ENCODE measurements at places on chromosomes 2 and 18.
A peak's percentile ranks its signal among the peaks of the same experiment; 100 is the strongest.

DNA sequence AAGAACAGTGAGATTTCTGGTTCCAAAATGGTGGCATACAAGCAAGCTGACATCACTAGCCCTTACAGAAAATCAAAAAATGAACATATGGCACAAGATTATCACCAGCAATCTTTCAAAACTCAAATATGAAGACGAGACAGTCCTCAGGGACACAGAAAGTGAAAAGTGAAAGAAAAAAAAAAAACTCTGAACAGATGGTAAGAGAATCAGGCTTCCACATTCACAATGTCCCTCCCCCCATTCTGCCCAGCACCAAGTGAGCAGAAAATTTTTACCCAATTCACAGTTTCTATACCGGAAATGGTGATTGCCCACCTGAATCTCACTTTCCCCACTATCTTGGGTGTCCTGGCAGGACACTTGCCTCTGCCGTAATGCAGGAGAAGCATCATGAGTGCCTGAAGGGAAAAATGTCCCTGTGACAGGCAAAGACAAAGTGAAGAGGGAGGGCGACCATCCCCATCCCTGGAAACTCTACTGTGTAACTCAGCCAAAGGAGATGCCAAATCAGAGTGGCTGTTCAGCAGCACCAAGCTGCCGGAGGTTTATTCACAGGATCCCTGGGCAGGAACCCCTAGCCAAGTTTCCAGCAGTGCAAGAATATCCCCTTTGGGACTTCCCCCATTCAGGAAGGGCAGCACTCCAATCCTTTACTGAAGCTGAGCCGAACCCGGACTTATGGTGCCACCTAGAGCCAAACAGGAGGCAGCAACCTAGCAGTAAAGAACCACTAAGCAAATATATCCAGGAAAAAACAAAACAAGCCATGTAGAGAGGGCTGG is 312.2 kb downstream of the LRATD1 start:
- peak; percentile 29 for DNase-seq

DNA sequence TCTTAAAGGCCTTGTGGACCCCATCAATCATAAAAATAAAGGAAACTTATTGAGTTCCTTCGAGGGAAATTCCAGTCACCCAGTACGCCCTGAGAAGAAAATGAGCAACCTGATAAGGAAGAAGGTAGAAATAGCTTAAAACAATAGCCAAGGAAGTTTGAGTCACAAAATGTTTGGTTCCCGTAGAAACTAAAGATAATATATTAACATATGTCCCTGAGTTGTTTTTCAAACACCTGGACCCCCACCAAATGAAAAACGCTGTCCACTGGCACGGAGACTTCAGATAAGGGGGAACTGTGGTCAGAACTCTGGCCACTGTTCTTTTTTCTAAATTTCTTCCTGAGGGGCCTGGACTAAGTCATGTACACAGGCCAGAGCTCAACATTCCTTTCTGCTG is 669.1 kb downstream of the ADCYAP1 start:
- DNase-seq: no peak

GRCh38 chr2:72915320-72915906 is 1.9 kb upstream of the EMX1 start:
- no peak for DNase-seq

- DNase-seq: no peak
Measured at GRCh38 chr2:45922577-45922988, 271.1 kb downstream of the PRKCE start.

DNA sequence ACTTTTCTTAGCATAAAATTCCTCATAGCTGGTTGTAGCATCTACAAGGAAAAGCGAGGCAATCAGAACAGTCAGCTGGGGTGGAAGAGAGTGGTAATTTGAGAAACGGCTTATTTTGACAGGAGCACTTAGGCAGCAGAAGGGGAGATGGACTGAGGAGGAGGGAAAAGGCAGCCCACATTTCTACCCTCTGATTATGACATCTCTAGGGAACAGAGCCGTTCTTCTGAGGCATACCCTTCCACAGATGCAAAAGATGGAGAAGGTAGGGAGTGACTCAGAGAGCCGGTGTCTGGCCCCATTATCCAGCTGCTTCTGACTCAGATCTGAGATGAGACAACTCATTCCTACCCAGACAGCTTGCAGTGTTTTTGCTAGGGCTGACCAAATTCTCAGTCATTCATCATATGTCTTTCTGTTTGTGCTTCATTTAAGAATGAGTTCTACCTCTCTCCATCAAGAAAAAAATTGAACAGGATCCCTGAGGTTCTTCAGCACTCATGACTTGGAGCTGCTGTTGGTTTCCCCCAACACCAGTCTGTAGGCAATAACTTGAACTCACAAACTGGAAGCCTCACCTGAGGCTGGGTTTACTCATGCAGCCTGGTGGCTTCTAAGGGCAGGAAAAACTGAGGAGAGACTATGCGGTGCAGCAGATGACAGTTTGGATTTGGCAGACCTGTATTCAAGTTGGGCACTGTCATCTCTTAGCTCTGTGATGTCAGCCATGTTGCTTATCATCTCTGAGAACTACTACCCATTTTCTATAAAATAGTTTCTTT is 15.9 kb upstream of the SEC11C start:
- no peak for DNase-seq

DNA sequence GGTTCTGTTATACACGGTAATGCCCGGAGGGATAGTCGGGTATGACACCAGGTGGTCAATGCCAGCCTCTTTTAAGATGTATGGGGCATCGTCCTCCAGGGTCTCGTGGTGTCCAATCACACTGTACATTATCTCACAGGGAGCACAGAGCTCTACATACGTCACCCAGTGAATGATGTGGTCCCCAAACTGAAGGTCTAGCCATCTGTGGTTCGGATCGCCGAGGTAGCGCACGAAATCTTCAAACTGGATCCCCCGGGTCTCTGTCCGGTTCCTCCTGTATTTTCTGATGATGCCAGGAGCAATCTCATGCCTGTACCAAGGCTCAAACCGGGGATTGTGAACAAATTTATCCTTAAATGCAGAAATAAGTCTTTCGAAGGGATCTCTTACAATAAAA is 24.1 kb downstream of the CHST10 start:
- DNase-seq: no peak

DNA sequence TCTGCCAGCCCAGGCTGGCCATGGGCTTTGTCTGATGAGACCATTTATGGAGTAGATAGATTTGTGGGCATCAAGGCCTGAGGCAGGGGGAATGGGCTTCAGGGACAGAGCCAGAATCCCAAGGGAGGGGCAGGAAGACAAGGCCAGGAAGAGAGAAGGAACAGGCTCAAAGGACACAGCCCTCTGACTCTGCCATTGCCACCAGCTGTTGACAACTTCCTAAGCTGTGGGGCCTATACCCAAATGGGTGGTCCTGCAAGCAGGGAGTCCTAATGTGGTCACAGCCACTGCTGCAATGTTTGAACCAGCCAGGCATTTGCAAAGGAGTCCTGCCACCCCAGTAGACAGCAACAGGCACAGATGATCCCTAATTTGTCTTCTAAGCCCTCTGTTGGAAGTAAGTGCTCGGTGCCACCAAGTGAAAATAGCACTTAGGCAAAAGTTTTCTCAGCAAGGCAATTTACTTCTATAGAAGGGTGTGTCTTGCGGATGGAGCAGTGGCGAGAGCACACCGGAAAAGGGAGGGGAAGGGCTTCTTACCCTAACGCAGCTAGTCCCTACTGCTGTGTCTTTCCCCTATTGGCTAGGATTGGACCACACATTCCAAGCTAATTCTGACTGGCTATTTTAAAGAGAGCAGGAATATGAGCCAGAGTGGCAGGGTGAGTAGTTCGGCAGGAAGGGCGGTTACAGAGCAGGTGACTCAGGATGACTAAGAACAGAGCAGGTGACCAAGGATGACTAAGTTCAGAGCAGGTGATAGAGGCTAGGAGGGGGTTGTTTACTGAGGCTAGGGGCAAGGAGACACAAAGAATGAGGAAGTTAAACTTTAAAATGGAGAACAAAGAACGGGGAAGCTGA is 47.2 kb downstream of the C1QL2 start:
- DNase-seq: no peak

- peak; percentile 45 for DNase-seq
Measured at GRCh38 chr2:33645861-33646260, 46.8 kb upstream of the FAM98A start.

GRCh38 chr2:903223-903900 is 47.3 kb upstream of the SNTG2 start:
- DNase-seq: no peak

DNA sequence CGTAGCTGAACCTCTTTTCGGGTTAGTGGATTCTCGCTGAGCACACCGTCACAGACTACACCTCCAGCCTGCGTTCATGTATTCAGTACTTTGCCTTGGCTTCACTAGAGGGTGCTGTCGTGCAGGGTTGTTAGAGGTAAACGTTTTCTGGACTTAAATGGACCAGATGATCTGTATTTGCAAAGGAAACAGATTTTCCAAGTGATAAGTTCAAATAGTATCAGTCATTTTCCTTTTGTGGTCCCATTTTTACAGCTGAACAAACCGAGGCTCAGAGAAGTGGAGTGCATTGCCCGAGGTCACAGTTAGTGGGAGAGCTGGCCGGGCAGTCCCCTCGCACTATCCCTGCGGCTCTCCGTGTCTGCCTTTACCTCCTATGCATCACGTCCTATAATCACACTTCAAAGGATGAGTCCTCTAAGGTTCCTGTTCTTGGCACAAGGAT is 125.9 kb downstream of the MAP4K4 start:
- no peak for DNase-seq

DNA sequence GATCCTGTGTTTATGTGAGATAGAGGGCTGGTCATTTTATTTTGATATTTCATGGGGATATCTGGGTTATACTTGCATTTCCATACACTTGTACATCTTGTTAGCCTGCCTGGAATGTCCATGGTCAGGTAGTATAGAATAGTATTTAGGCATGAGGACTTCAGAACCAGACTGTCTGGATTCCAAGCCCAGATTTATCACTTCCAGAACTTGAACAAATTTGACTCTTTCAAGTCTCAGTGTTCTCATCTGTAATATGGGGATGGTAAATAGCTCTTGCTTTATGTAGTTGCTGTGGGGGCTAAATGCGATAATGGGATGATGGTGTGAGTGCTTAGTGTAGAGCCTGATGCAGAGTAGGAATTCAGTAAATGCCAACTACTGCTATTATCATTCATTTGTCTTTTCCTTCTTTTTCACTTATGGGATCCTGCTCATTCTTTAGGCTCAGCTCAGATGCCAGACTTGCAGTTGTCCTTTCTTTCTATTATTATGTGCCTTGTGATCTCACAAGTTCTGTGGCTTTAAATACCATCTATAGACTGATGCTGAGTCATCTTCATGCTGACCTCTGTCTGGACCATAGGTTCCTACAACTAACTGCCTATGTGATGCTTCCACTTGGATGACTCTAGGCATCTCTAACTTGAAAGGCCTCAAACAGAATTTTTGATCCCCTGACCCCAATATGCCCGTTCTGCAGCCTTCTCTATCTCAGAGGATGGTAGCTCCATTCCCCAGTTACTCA is 67.4 kb downstream of the POLE4 start:
- DNase-seq: peak; percentile 10

GRCh38 chr2:237919593-237919992 is 47.2 kb upstream of the UBE2F start:
- DNase-seq: no peak

DNA sequence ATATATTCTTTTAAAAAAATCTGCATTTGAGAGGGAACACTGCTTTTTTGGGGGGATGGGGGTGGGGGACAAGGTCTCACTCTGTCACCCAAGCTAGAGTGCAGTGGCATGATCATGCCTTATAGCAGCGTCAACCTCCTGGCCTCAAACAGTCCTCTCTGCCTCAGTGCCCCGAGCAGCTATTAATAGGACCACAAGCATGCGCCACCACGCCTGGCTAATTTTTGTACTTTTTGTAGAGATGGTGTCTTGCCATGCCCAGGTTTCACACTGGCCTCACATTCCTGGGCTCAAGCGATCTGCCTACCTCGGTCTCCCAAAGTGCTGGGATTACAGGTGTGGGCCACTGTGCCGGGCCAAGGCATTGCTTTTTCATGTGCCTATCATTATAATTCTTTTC is 154.2 kb downstream of the ATAD2B start:
- DNase-seq: no peak

DNA sequence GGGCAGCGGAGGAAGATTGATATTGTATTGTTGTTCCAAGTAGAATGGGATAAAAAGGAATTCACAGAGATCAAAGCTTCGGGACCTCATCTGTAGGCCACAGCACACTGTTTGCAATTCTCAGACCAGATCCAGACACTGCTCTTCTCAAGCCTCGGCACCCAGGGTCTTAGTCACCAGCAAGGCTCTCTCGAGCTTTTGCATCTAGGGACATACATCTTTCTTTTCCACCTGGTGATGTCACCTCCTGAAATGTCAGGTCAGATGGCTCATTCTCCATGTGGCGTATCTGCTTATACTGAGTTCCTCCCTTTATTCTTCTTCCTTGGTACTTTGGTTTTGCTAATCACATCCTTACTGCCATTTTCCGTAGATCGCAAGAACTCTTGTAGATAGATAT is 42.9 kb upstream of the SNTG2 start:
- DNase-seq: no peak

- no peak for DNase-seq
Measured at GRCh38 chr2:219877728-219878127, 250.3 kb downstream of the SLC4A3 start.

DNA sequence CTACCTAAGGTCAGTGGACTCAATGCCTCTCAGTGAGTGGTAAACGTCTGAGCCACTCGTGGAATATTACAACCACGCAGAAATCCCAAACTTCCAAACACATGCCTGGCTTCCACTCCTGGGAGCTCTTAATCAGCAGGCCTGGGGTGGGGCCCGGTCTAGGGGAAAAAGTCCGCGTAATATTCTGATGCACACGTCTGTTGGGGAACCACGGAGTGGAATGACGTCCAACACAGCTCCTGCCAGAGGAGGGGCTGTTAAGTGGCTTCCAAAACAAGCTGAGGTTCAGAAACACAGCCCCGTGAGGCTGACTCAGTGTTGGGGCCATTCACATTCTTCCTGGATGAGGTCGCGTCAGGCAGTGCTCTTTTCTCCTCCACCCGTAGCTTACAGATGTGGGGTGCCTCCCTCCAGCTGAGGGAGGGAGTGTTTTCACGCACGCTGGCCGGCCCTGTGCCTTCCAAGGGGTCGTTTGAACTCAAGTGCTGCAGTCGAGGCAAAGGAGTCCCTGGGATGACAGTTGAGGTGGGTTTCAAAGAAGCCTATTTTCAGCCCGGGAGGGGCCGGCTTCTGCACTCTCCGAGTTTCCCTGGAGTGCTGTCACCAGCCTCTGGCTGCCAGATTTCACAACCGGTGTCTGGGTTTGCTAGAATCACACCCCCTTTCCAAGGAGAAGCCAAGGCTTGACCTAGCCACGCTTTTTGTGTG is 73.1 kb downstream of the ACKR3 start:
- DNase-seq: no peak

DNA sequence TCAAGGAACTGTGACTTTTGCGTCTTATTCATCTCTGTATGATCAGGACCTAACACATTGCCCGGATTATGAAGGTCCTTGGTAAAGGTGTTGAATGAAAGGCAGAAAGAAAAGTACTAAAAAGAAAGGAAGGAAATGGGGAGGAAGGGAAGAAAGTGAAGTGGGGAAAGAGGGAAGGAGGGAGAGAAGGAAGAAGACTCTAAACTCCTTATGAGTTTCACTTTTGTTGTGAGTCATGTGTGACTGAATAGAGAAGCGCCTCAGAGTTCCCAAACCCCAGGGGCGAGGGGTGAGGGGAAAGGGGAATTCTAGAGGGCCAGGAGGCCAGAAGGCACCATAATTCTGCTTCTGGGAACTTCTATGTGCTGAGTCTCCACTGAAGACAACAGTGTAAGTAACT is 30.9 kb upstream of the OSBPL6 start:
- DNase-seq: peak; percentile 16

- no peak for DNase-seq
Measured at GRCh38 chr2:2286592-2286991, 44.5 kb downstream of the MYT1L start.
